ENCODE measurements at places on chromosomes 13 and 19. TPM values are rescaled to one million over a fixed set of nuclear protein-coding genes. Genes with fewer than 3 reads are reported as not detected.

Gene CYP4F2
- not detected for total RNA-seq

Gene RUBCNL
- 0.51 TPM for total RNA-seq

Gene IFNL1
- total RNA-seq = not detected

Gene SBK3
- 17.6 TPM for total RNA-seq

Gene ZNF575
- total RNA-seq = 1.8 TPM

Gene C19orf85
- not detected for total RNA-seq
